Thoracic aorta endothelial cell (primary cell): ENCODE measurements at places on chromosomes 6 and 20. TPM values are rescaled to one million over a fixed set of nuclear protein-coding genes. Genes with fewer than 3 reads are reported as not detected.

RBBP8NL gene
- not detected in 2 replicates for total RNA-seq

ZSCAN9 gene
- 16.7 and 17.3 TPM in 2 replicates for total RNA-seq

RNASET2 gene
- 7.4 and 12.6 TPM in 2 replicates for total RNA-seq

BPIFB2 gene
- not detected in 2 replicates for total RNA-seq

WFDC12 gene
- total RNA-seq, result not detected in 2 replicates

PRL gene
- not detected in 2 replicates for total RNA-seq

STMND1 gene
- not detected in 2 replicates for total RNA-seq

AKAP12 gene
- 379 and 460 TPM in 2 replicates for total RNA-seq

SIRPG gene
- not detected in 2 replicates for total RNA-seq
